ENCODE measurements at places on chromosomes 7 and 10.

- peak; percentile 19 for DNase-seq
Measured at GRCh38 chr10:111098679-111099437, 22.0 kb downstream of the ADRA2A start.

DNA sequence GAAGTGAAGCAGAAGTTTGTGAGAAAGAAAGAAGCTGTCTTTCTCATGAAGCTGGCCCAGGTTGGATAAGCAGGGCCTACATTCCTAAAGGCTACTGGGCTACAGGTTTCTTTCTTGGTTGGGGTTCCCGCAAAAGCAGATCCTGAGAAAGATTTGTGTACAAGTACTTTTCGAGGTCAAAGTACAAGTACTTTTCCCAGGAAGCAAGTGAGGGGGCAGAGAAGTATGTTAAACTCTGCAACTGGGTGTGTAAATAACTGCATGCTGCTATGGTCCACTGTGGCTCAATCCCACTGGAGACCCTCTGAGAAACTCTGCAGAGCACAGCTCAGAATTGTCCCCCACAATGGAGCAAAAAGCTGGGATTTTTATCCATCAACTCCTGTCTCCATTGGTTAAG lies 28.7 kb downstream of the LSM5 start:
- no peak for DNase-seq

DNA sequence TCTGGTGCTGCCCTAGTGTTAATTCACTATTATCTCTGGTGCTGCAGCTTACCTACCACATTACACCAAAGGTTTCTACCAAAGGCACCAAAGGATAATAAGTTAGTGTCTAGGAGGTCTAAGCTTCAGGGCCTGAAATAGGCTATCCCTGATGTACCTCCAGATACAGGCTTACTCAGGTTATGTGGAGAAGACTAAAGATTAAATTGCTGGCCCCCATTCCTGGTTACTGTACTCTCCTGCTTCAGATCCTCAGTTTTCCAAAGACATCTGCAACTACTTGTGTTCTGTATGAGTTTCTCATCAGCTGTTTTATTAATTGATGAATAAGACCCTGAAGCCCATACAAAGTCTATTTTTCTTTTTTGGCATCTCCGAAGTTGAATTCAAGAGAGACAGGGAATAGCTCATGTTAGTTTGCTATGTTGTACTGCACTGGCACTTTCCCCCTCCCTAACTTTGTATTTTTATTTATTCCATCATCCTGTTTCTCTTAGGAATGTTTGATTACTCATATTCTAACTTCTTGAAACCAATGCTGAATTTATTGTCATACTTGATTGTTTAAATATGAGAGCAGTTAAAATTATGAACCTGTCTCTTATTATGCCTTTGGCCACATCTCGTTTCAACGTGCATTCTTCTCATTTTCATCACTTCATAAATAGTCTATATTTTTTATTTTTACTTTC lies 85.9 kb downstream of the PON1 start:
- DNase-seq: no peak

- no peak for DNase-seq
Measured at GRCh38 chr7:89477991-89478390, 676.3 kb upstream of the STEAP1 start.

- no peak for DNase-seq
Measured at GRCh38 chr10:106958589-106959361, 205.7 kb downstream of the SORCS1 start.

DNA sequence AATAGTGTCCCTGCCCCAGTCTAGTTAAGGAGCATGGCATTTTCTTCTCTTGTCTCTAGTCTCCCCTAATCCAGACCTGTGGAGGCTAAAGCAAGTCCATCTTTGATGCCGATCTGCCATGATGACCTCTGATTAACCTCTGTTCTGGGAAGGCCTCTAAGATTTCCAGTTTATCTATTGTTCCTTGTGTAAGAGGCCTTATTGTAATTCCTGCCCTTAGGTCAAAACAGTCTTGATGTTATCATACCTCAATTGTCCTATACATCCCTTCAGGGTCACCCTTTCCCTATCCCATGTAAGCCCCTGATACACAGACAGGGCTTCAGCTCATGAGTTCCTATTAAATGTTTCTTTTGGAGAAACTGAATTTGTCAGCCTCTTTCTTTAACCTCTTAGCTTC lies 4.9 kb upstream of the ZMIZ2 start:
- DNase-seq: no peak

- peak; percentile 10 for DNase-seq
Measured at GRCh38 chr7:90760892-90761291, 164.8 kb downstream of the CDK14 start.

GRCh38 chr10:103759100-103759781 lies 96.1 kb downstream of the SH3PXD2A start:
- DNase-seq: peak; percentile 87

- DNase-seq: peak; percentile 54
Measured at GRCh38 chr7:82017334-82017943, 247.6 kb upstream of the HGF start.

DNA sequence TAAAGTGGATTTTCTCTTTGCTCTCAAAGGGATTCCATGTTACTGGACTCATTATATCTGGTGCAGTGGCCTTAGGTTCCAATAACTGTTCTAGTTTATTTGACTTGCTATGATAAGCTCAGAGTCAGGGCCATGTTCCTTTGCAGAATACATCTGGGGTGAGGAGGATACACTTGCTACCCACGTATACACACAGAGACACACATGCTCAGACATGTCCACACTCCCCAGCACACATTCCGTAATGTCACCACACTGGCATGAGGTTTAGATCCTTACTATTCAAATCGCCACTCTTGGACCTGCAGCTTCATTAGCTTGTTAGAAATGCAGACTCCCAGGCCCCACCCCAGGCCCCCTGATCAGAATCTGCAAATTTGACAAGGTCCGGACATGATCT lies 195.3 kb downstream of the BMPER start:
- no peak for DNase-seq

DNA sequence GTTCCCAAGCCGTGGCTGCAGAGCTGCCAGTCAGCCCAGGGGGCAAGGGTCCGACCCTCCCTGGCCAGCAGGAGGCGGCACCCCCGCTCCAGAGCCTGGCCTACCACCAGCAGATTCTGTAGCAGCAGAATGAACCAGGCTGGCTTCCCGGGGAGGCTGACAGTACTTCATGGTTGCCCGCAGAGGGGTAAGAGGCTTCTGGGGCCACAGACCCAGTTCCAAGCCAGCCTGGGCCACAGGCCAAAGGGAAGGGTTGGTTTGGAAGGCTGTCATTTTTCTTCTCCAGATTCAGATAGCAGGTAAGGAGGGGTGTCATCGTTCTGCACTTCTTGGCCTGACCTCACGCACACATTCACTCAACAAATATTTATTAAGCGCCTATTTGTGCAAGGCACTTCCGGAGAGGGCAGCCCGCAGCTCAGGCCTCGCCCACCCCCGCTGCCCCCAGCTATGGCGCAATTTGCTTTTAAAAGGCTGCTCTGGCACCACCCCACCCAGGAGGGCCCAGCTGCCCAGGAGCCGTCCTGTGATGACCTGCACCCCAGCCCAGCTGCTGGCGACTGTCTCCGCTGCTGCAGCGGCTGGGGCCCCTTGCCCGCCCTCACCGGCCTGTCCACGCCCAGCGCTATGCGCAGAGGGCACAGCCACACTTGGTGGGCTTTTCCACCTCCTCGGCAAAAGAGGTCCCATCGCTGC lies 168.5 kb downstream of the LCOR start:
- no peak for DNase-seq

- DNase-seq: peak; percentile 32
Measured at GRCh38 chr7:46461334-46461777, 540.3 kb upstream of the IGFBP3 start.

DNA sequence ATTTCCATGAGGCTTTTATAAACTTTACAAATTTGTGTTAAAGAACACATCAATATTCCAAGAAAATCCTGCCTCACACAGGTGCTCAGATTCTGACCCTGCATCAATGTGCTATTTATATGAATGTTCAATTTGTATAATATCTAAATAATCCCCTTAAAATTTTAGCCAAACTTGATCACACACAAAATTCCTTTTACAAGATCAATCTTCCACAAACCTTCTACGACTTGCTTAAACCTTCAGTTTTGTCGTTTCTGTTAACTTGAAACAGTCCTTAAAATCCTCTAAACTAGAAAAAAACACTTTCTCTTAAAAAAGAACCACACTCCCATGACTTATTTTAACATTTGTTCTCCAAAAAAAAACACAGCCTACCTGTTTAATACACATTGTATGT lies 20.2 kb upstream of the TRPV6 start:
- DNase-seq: no peak

DNA sequence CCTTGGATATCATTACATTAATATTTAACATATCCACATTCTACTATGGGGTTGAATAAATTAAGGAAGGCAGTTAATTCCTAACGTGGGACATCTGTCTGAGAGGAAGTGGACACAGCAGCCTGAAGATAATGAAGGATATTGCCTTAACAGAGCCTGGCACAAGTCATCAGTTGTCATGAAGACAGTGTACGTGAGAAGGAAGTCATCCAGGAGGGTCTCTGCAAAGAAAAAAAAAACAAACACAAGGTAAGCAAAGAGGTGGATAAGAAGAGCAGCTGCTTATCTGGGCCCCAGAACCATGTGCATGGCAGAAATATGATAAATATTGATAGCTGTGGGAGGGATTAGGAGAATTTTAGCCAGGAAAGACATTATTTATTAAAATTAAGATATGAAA lies 190.0 kb downstream of the RAPGEF5 start:
- no peak for DNase-seq

DNA sequence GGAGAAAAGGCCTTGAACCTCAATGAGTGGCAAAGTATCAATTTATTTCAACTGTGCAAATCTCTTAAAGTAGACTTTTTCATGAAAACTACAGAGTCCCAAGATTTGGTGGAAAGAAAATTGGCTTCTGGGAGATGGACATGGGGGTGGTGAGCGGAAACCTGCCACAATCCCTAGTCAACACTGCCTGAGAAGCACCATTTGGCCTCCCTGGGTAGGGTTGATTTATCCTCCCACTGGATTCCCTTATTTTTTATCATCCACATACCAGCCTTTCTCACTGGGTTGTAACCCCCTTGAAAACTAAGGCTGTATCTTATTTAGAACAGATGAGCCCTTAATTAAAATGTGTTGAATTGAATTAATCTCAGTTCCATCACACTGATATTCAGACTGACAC lies 101.7 kb upstream of the PTN start:
- no peak for DNase-seq

- no peak for DNase-seq
Measured at GRCh38 chr7:50727711-50728110, 55.0 kb downstream of the GRB10 start.

DNA sequence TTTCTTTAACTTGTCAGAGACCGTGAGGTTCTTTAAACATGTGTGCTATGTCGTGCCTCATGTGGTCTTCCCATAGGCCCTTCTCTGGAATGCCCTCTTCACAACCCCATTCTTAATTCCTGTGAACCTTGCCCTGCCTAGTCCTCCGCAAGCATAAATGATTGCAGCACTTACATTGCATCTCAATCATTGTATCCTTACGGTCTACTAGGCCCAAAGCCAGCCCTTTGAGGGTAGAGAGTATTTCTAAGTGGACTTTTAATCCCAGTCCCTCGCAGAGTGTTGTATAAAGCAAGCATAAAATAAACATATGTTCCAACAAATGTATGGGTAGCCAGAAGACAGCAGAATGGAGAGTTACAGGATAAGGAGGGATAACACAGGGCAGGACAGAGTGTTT lies 92.1 kb upstream of the FAM133B start:
- no peak for DNase-seq

- no peak for DNase-seq
Measured at GRCh38 chr7:150717814-150718420, 1.5 kb downstream of the GIMAP1 start.

GRCh38 chr7:90655566-90655965 lies 59.4 kb downstream of the CDK14 start:
- DNase-seq: peak; percentile 89

DNA sequence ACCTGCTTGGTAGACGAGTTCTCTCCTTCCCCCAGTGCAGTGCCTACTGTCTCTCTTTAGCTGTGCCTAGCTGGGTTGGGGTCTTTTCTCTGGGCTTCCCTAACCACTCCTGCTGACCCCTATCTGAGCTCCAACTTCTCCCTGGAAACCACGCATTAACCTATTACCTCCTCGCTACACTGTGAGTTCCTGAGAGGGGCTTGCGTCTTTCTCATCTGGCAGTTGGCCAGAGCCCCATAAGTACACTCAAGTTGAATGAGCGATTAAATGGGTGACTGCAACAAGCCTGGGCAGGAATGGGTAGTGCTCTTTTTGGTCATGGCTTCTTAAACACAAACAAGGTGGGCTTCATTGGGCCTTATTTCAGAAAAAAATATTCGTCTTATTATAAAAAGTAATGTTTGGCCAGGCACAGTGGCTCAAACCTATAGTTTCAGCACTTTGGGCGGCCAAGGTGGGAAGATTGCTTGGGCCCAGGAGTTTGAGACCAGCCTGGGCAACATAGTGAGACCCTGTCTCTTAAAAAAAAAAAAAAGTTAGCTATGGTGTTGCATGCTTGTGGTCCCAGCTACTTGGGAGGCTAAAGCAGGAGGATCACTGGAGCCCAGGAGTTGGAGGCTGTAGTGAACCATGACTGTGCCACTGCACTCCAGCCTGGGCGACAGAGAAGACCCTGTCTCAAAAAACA lies 41.4 kb downstream of the SYPL1 start:
- DNase-seq: no peak

GRCh38 chr7:80309971-80310549 lies 175.4 kb downstream of the GNAI1 start:
- DNase-seq: no peak

DNA sequence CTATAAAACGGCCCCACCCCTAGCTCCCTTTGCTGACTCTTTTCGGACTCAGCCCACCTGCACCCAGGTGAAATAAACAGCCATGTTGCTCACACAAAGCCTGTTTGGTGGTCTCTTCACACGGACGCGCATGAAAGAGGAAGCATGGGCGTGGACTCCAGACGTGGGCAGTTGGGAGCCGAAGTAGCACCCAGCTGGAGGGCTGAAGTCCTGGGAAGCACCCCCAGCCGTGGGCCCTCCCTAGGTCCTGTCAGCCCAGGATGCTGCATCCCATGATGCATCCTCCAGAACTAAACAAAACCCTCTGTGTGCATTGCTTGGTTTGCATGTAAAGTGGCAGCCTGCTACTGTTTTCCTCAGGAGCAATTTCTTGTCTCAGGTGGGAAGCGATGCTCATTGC lies 62.1 kb upstream of the CFAP46 start:
- DNase-seq: no peak

GRCh38 chr7:102426268-102427018 lies 6.9 kb upstream of the ORAI2 start:
- DNase-seq: no peak
